ENCODE measurements at places on chromosomes 12 and 14.

DNA sequence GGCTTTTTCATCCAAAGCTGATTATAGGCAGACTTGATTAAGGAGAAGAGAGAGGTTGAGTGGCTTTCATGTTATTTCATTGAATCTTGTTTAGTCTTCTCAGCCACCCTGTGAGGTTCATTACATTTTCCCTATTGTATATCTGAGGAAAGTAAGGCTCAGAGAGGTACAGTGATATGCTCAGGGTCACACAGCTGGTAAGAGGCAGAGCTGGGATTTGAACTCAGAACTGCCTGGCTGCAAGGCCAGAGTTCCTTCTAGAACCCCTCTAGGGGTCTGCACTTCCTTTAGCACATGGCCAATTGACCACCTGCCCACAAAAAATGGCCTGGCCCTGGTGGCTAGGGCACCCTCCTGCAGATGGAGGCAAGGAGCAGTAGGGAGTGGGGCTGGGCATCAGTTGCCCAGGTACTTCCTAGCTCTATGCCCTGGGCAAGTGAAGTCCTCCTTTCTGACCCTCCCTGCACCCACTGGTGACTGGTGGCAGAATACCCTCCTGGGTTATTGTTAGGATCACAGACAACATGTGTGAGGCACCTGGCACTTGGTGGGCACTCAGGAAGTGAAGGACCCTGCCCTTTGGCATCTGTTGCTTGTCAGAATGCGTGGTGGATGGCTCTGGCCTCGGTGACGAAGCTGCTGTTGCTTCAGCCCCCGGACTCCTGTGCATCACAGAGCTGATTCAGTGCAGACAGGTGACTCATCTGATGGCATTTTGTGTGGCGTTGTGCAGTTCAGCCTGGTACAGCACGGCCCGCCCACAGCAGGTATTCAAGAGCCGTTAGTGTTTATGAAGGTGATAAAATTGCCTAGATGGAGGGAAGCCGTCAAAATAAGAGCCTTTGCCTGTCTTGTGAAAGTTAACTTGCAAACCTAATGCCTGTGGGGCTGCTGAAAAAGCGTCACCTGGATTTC lies 115.8 kb downstream of the SLC25A47 start:
- peak; percentile 42 for DNase-seq

GRCh38 chr12:106097011-106097410 lies 41.7 kb downstream of the NUAK1 start:
- no peak for DNase-seq

GRCh38 chr12:79512068-79512467 lies 178.7 kb downstream of the PAWR start:
- peak; percentile 32 for DNase-seq

DNA sequence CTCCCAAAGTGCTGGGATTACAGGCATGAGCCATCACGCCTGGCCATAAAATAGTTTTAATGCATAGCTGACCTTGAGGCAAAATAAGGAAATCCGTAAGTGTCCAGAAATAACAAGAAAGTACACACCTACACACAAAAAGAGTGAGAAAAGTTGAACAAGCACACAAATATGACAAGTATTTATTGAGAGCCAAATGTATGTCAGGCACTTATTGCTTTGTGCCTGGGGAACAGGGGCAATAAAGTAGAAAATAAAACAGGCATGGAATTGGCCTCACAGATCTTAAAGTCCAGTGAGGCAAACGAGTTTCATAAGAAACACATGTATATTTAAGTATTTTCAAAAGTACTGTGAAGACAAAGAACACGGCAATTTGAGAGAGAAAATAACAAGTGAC lies 103.7 kb downstream of the ERGIC2 start:
- peak; percentile 35 for DNase-seq

DNA sequence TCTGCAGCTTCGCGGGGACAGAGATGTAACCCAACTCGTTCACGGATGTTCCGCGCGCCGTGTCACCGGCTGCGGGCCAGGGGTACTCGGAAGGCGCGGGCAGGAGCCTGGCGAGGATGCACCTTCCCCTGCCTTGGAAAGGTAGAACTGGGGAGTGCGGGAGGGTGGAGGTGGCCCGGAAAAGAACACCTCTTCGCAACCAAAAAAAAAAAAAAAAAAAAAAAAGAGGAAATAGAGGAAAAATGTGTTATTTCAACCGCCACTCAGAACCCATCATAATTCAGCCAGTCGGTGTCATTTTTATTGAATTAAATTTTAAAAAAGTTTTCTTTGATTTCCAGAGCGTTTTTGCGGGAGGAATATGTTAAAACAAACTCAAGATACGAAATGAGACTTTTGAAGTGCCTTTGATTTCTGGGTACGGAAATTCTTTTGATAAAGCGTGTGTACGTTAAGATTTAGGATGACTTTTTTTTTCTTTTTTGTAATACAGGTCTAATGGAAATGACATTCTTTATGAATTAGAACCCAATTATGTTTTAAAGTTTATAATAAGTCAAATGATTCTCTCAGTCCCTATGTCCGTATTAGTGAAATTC lies 8.9 kb downstream of the CDKN1B start:
- DNase-seq, result no peak

DNA sequence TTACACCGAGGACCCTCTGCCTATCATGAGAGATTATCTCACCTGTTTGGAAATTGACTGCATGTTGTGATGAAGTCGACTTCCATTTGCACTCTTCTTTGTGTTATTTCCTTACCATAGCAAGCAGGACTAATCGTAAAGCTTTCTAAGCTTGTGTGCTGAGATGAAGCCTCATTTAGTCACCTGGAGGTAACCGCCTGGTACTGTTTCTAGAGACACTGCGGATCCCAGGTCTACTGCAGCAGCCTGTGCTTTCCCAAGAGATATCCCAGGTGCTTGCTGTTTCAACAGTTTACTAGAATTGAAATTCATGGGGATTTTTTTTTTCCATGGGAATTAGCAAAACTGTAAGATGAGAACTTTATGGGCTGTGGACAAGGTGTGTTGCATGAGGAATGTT lies 131.8 kb downstream of the PTPRR start:
- DNase-seq, result no peak

DNA sequence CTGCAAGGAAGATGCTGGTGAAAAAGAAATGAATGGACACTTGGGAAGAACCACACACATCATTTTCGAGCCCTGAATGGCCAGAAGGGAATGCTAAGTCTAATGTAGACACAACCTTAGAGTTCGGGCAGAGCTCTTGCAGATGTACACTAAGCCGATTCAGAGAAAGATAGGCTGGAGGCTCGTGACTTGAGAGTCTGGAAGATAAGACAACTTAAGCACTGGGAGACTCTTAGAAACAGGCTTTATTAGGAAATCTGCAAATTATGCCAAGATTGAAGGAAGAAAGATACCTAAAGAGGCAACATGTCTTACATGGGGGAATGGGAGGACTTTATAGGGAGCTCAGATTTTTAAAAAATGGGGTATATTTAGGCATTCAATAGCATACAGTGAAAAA lies 13.5 kb downstream of the TBPL2 start:
- no peak for DNase-seq

DNA sequence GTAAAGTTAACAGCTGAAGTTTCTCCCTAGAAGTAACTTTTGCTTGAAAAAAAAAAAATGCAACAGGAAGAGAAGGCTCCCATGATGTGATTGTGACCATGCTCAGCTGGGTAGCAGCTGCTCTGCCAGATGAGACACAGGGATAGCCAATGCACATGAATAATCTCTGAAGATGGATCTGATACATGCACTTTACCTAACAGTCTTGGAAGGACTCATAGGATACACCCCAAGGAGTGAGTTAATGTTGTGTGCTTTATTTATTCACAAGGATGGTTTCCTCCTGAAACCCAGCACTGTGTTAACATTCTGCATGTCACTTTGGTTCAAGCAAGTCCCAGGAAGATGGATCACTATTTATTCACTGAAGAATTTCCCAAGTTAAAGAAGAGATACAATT lies 46.5 kb downstream of the NDUFA12 start:
- no peak for DNase-seq

GRCh38 chr12:80282226-80282625 lies 161.8 kb upstream of the PTPRQ start:
- DNase-seq, result no peak

- peak; percentile 28 for DNase-seq
Measured at GRCh38 chr14:101665478-101666078, 95.9 kb upstream of the PPP2R5C start.

GRCh38 chr12:87280356-87280755 lies 748.8 kb downstream of the C12orf50 start:
- no peak for DNase-seq

GRCh38 chr12:30136696-30137095 lies 353.0 kb upstream of the TMTC1 start:
- DNase-seq, result peak; percentile 78

DNA sequence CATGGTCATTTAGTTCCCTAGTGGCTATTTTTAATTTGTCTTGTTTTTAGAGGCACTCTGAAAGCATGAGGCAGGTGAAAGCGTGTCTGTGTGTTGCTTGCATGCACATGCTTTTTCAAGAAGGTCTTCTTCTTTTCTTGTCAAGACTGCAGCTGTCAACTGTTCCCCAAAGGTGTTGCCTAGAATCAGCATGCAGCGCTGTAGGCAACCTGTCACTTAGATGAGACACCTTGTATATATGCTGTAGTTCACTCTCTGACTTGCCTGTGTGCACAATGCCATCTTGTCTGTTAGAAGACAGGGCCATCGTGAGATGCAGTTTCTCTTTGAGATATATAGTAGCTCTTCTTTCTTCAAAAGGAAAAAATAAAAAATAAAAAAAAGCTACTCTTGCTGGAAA lies 885.7 kb downstream of the DIO2 start:
- DNase-seq, result no peak

DNA sequence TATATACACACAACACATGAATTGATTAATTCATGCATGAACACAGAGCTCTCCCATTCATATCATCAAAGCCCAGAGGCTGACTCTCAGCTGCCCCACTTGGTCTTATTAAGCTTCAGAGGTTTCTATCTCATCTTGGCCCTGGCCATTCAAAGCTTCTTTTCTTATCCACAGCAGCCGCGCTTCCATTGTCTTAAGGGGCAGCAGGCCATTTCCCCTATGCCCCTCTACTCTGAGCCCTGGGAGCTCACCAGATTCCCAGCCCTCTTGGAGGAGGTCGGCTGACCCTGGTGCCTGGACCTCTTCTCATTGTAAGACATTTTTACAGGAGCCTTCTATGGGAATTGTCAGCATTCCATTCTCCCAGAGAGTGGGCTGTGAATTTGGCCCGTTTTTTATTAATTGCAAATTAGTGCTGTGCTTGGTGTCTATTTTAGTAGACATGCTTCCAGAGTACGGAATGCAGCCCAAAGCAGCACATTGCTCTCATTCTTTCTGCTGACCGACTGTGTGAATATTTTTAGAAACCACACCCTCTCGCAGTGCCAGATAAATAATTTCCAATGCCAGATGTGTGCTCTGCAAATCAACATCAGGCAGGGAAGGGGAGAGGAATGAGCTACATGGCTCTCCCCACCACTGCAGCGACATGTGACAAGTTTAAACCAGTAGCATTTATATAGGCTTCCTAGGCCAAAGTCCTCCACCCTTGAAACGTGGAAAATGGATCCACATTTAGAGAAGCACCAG lies 58.5 kb downstream of the NUAK1 start:
- peak; percentile 98 for DNase-seq

DNA sequence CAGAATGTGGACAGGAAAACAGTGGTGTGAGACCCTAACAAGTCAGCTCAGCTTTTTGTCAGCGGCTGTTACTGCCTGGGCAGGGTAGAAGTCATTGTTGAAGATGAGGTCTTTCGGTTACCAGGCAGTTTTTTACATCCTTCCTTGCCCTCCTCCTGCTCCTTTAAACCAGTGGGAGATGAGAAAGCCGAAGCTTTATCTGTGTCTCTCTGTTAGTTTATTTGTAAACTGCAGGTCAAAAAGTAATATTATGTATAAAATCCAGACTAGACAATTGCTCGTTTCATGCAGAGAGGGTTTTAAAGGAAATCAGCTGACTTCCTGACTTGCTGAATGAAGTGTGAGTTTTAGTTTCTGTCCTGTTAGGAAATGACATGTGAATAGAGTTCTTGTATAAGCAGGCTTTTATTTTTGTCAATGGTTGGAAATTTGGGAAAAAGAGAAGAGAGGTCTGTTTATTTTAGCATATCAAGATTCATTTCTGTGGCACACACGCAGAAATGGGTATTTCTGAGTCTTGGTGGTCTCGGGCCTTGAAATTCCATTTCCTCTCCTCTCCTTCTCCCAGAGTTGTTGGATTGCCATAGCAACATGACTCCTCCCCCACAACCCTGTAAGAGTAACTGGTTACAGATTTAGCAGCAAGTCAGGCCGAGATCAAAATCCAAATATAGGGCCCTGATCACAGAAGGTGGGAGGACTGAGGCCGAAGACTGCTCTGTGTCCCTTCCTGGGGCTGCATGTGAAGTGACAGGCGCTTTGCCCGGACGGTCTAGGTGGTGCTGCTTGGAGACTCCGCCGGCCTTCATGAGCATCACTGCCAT lies 60.8 kb downstream of the SAMD4A start:
- peak; percentile 72 for DNase-seq

DNA sequence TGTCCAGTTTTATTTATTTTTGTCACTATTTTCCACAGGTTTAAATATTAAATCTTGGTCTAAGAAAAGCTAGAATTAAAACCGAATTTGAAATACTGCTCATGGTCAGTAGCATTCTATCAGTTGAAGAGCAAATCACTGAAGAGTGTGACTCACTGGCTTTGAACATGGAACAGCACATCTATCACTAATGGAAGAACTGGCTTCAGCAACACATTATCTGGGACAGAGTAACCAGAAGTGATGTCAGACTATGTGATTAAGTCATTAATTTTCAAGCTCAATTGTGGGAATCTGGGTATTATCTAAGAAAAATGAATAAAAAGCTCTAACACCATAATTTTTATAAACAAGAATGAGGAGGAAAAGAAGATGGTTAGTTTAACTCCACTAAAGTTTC lies 527.5 kb downstream of the TMTC2 start:
- no peak for DNase-seq

DNA sequence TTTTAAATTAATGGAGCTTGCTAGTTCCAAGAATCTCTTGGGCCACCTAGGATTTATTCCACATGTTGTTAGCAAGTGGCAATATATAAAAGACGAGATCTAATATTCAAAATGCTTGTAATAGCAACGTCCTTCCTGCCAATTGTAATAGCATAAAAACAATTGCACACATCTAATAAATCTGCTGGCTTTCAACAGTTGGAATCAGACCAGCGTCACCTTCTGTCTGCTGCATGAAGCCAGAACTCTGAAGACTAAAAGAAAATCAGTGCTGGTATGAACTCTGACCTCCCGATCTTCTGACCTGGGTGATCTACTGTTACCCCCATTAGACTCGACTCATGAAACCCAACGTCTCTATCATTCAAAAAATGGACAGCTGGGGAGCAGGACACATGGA lies 100.6 kb downstream of the DIO2 start:
- no peak for DNase-seq

DNA sequence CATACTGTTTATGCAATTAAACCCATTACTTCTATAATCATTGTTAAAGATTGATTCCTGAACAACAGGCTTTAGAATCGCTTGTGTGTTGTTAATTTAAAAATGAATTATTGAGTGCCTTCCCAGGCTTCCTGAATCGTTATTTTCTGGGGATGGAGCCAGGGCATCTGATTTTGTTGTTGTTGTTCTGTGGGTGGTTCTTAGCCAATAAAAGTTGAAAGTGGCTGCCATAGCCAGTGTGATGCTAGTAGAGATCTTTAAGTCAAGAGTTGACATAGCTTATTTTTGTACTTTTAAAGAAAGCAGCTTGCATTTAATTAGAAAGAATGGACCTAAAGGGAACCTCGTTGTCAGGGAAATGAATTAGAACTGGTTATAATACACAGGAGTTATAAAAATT lies 6.4 kb downstream of the GOLGA5 start:
- DNase-seq, result no peak

All from fibroblast of skin of scalp (primary cell).